ENCODE measurements at places on chromosomes 11 and 22.

- peak; percentile 24 for DNase-seq
These were observed 12.7 kb downstream of the TOM1 start for GRCh38 chr22:35312198-35313059.

- no peak for DNase-seq
These were observed 76.1 kb downstream of the SOX6 start for GRCh38 chr11:16280256-16280682.

GRCh38 chr11:26626346-26626745 is 54.3 kb upstream of the MUC15 start:
- peak; percentile 33 for DNase-seq

- DNase-seq = peak; percentile 52
These were observed at the start of gene PAX6 for GRCh38 chr11:31810779-31811647. Gene PAX6, minus strand, starts transcription at chr11:31811322. Its CDS starts 4,911 bp downstream, at chr11:31806411.

DNA sequence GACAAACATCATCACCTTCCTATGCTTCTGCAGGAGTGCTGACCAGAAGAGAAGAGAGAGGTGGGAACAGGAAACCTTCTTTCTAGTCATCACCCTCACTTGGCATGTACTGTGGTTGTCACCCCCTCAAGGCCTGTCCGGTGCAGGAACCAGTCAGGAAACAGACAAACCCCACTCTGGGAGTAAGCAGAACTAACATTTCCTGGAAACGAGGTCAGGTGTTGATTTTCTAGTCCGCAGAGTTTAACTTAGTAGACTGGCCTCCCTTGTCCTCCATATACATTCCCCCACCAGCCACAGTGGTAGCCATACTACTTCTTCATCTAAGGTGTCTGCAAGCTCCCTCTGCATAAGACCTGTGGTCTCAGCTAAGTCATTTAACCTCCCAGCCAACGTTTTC is 80.7 kb upstream of the NCAM1 start:
- DNase-seq = no peak

GRCh38 chr11:77590194-77590782 is 535 bp downstream of the AQP11 start:
- DNase-seq = peak; percentile 66

DNA sequence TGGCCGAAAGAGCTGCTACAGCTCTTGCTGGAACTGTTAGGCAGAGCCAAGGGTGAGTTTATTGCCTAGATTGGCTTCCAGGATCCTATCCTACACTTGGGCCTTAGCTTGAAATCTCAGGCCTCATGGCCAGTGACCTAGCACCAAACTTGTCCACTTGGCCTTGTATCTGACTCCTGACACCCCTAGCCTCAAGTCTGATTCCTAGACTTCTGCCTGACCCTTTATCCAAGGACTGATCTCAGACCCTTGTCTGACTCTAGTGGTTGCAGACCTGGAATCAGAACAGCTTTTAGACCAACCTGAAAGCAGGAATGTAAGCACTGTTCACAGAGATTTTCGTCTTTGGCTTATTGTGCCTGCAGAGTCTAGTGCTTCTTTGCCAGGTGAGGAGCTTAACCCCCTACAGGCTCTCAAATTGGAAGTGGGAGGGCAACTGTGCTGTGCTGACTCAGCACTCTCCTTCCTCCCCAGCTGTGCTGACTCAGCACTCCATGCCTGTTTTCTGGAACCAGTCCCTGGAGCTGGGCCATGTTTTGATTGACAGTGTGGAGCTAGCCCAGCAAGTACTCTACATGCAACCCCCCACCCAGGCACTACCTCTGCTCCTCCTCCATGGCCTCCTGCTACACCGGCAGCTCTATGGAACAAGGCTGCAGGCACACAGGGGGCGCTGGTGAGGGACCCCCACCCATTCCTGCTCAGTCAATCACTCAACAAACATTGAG is 35.1 kb downstream of the RRP8 start:
- DNase-seq = peak; percentile 86

DNA sequence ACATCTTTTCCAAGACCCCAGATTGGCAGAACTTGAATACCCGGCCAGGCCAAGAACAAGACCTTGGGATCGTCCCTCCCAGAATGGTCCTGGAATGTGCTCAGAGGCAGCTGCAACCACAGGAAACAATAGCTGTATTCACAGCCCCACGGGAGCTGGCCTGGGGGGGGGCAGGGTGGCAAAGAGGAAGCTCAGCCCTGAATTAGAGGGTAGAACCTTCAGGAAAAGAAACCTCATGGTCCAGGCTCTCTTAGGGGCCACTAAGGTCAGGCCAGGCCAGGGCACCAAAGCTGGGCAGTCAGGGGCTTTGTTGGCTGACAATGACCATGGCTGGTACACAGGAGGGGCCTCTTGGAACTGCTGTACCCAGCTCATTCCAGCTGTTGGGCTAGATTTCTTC is 17.3 kb downstream of the RPL27A start:
- DNase-seq = peak; percentile 63

- no peak for DNase-seq
These were observed 9.1 kb downstream of the USP35 start for GRCh38 chr11:78197816-78198215.

GRCh38 chr22:20423008-20423905 is 14.4 kb downstream of the SCARF2 start:
- no peak for DNase-seq

- no peak for DNase-seq
These were observed 107.8 kb upstream of the CHORDC1 start for GRCh38 chr11:90330632-90331031.

GRCh38 chr11:38339835-38340440 is 1741.9 kb upstream of the RAG2 start:
- no peak for DNase-seq

DNA sequence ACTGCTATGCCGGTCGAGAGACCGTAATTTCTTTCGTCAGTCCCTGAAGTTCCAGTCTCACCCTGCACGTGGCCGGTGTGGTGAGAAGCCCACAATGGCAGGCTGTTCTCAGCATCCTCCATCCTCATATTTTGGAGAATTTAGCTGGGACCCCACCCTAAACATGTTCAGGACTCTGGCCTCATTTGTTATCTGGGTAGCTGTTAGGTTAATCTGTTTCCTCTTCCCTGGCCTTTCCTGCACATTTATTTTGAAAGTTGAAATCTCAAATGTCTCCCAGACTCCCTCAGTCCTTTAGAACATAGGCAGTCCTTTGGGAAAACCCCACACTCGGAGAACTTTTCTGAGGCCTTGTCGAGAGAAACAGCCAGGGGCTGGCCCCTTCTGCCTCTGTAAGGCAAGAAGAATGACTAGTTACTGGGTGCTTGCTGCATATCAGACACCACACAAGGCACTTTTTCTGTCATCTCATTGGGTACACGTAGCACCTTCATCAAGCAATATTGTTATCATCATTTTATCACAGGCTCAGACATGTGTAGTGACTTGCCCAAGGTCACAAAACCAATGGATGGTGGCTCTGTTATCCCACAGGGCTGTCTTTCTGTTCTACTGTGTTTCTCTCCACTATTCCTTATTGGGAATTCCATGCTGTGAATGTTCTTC is 109.3 kb upstream of the CRYBB3 start:
- DNase-seq = no peak

- DNase-seq = no peak
These were observed 107.0 kb upstream of the SESN3 start for GRCh38 chr11:95337972-95338429.

GRCh38 chr22:41517172-41518047 is 26.9 kb downstream of the POLR3H start:
- peak; percentile 62 for DNase-seq

GRCh38 chr11:40287916-40288803 is 1171.3 kb downstream of the LRRC4C start:
- no peak for DNase-seq

- no peak for DNase-seq
These were observed 5.4 kb downstream of the TBC1D10C start for GRCh38 chr11:67409261-67409666.

GRCh38 chr11:44550123-44550522 is 15.3 kb upstream of the CD82 start:
- no peak for DNase-seq

DNA sequence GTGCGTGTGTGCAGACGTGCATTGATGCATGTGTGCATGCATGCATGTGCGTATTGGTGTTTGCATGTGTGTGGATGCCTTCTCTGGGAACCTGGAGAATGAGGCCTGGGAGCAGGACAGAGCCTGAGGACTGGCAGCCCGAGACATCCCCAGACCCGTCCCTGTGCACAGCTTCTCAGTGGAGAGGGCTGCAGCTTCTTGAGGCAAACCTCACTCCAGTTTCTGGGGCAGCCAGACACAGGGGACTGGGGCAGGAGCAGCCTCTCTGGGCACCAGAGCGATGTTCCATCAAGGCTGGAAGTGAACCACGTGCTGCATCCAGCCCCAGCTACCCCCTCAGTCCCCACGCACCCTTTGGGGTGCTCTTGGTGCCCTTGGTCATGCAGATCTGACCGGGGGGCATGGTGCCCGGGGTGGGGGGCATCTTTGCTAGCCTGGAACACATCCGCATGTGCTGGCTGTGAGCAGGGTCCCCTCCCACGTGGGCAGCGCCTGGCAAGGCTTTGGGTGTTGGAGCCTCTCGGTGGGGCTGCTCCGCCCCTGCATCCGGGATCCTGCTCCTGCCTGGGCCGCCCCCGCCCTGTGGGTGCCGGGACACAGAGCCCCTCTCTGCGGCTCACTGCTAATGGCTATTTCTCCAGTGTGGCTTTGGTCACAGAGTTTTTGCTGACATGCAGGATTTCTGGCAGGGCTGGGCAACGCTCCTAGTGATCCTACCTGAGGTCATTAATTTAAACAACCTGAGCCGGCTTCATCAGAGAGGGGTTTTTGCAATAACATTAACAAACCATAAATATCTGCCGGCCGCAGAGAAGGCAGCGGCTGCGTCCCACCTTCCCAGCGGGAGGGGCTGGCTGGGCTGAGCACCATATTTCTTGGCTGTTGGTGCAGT is 434.7 kb downstream of the TBC1D22A start:
- no peak for DNase-seq

DNA sequence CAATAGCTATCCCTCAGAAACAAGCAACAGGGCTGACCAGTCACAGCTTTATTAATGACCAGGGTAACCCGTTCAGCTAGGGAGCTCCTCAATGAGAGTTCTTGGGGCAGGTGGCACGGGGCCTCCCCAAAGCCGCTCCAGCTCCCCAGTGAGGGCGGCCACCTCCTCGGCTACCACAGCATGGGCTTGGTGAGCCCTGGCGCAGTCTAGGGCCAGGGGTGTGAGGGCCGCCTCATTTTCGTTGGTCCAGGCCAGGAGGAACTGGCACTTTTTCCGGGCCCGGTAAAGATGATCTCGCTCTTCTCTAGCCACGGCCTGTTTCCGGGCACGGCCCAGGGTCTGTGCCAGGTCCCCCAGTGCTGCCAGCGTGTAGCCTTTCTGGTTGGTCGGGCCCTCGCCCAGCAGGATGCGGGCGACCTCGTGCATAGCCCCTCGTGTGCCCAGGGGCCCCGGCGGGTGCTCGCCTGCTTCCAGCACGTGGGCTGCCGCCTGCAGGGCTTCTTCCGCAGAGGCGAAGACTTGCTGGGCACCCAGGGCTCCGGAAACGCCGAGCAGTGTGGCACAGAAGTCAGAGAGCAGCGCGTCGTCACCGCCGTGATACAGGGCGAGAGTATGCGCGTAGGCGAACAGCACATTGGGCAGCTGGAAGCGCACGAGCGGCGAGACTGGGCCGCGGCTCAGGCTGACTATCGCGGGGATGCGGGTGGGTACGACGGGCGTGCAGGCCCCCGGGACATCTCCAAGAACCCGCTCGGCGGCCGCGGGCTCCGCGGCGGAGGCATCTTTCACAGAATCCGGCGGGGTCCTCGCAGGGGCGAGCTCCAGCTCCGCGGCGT is 913 bp downstream of the ZNHIT2 start:
- DNase-seq = peak; percentile 65

GRCh38 chr11:5153574-5154431 is 754 bp downstream of the OR52A1 start:
- no peak for DNase-seq

DNA sequence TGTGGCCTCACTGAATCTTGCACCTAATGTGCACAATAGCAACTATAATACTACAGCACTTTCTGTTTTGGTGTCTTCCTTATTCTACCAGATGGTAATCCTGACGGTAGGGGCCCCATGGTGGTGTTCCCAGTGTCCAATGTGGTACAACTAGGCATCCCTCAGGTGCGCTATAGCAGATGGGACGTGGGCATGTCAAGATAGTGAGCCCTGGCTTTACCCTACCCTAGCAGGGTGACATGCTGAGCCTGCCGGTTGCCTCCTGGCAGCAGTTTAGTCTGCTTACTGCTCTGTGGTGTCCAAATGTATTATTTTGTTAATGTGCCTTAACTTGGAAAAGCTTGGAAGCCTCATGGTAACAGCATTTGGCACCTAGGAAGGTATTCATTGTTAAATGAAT is 19.2 kb downstream of the ACO2 start:
- DNase-seq = no peak

- DNase-seq = no peak
These were observed 24.3 kb upstream of the KCNQ1OT1 start for GRCh38 chr11:2724104-2724503.

DNA sequence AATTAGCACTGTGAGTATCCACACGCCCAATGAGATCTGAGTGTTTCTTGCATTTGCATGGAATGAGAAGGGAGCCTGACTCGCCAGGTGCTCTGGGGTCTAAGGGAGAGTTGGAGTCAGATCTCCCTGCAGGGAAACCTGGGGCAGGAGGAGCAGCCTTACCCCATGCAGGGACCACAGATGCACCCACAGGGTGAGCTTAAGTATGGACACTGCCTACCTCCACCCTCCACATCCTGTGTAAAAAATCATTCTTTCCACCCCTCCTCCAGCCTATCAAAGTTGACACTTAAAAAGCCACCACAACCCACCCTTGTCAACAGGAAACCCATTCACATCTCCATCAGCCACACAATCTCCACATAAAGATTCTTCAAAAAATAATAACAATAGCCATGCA is 67.0 kb upstream of the IGLL5 start:
- no peak for DNase-seq

DNA sequence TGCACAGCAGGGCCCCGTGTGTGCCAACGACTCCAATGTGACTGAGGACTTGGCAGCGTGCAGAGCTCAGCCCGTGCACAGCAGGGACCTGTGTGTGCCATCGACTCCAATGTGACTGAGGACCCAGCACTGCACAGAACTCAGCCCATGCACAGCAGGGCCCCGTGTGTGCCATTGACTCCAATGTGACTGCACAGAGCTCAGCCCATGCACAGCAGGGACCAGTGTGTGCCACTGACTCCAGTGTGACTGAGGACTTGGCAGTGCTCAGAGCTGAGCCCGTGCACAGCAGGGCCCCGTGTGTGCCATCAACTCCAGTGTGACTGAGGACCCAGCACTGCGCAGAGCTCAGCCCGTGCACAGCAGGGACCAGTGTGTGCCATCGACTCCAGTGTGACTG is 347.8 kb upstream of the B3GAT1 start:
- no peak for DNase-seq

DNA sequence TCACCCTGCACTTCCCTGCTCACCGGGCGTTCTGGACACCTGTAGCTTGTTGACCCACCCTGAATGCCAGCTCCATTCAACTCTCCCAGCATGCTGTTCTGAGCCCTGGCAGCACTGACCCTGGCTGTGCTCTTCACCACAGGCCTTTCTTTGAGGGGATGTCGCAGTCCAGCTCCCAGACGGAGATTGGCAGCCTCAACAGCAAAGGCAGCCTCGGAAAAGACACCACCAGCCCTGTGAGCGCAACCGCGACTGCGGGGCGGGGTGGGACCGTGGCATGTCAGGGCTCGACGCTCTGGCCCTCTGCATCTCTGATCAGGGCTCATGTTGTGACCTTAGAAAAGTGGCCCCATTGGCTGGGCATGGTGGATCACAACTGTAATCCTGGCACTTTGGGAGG is 47.4 kb upstream of the RAB1B start:
- no peak for DNase-seq

- DNase-seq = peak; percentile 19
These were observed 21.7 kb downstream of the GRAMD4 start for GRCh38 chr22:46641811-46642266.

GRCh38 chr11:77542296-77542695 is 47.5 kb upstream of the AQP11 start:
- peak; percentile 45 for DNase-seq

All from choroid plexus epithelial cell (primary cell).